ENCODE measurements at places on chromosomes 7 and 10. TPM values are rescaled to one million over a fixed set of nuclear protein-coding genes. Genes with fewer than 3 reads are reported as not detected.

Gene LGI1
- not detected for total RNA-seq

Gene UCMA
- total RNA-seq, result not detected

Gene SCART1
- total RNA-seq, result 0.14 TPM

Gene OR13A1
- total RNA-seq, result not detected
